ENCODE measurements at places on chromosomes 2 and 18.

- no peak for DNase-seq
These were observed 14.0 kb downstream of the PXDN start for GRCh38 chr2:1730015-1730927.

DNA sequence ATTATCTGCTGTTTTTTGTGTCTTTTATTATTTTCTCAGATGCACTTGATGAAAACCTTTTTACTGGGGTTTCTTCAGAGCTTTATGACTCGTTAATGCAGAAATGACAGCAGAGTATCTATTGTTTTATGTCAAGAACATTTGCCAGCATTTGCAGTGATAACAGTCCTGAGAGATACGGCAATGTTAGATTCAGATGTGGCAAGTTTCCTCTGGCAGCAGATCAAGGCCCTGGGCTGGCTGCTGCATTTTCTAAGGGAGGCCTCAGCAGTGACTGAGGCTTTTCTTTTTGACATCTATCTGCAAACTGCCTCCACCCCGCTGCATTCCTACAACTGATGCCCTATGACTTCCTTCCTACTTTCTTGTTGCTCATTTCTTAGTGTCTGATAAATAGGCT, 40.2 kb downstream of the EFEMP1 start:
- DNase-seq, result no peak

GRCh38 chr18:54130177-54130576, 94.3 kb downstream of the MBD2 start:
- no peak for DNase-seq

- DNase-seq, result no peak
These were observed 11.6 kb upstream of the NCK2 start for GRCh38 chr2:105732955-105733607.

DNA sequence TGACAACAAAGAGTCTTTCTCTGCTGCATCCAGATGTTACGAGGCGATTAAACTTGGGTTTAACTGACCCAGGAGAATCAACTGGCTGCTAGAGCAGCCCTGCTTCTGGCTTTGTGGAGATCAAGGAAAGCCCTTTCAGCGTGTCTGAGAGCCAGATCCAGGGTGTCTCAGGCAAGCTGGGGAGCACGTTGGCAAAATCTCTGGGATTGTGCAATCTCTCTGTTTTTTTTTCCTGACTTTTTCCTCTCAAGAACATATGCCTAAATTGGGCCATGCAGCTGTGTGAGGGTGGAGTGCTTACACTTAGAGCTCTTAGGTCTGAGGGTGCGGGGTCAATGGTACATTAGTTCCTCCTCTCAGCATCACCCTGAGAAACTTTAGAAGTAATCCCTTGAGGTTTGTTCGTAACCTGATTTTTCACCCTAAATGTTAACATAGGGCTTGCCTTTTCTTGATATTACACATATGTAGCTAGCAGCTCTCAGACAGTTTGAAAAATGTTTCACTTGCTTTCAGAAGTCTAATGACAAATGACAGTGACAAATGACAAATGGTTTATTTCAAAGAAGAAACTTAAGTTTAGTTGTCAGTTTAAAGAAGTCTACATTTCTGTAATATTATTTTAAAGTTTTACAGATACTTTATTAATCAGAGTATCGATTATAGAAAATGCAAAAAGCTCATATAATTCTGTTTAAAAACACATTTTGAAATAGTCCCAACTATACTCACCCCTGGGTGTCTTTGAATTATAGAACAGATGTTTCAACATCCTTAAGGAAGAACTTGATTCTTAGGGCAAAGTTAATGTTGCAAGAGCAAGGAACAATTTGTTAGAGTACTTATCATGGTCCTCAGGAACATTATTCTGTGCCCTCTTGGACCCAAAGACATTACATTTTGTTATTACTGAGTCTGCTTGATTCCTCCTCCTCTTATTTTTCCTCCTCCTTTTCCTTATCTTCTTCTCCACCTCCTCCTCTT, 38.4 kb upstream of the ZSWIM2 start:
- DNase-seq, result no peak

DNA sequence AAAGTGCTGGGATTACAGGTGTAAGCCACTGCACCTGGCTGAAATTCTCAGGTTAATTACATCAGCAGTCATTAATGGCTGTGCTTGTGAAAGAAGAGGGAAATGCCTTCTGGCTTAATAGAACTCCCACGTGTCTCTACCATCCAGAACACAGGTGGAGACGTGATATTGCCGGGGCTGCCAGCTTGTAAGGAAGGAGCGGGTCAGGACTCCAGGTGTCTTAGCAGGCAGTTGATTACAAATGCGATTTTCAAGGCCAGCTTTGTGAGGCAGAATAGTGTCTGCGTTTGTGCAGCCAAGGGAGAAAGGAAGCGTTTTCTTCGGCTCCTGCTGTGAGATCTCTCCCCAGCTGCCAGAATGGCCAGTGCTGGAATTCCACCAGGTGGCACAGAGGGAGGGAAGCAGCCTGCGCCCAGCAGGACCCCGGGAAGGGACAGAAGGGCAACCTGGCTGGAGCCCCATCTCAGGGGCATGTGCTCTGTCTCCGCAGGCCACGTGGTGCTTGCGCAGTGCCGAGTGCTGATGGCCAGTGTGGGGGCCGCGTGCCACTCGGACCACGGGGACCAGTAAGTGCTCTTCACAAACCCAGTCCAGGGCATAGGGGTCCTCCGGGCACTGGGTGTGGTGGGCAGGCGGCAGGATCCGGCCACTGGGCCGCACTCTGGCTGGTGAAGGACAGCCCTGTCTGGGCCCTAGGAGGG, 3.7 kb upstream of the ESPNL start:
- no peak for DNase-seq

- no peak for DNase-seq
These were observed 42.1 kb upstream of the DNMT3A start for GRCh38 chr2:25383806-25384205.

DNA sequence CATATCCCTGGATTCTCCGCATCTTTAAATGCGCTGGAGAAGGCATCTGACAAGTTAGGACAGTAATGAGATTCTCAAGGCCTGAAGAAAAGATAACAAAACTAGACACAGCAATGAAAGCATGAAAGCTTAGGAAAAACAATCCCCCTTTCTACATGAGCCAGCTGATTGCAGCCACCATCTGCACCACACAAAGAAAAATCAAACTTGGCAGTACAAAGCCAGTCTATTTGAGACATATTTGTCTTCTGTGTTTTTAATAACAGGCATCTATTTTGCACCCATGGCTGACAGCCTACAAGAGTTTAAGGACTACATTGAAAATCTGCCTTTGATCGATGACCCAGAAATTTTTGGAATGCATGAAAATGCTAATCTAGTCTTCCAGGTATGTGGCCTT, 83.6 kb downstream of the TRABD2A start:
- DNase-seq, result no peak

DNA sequence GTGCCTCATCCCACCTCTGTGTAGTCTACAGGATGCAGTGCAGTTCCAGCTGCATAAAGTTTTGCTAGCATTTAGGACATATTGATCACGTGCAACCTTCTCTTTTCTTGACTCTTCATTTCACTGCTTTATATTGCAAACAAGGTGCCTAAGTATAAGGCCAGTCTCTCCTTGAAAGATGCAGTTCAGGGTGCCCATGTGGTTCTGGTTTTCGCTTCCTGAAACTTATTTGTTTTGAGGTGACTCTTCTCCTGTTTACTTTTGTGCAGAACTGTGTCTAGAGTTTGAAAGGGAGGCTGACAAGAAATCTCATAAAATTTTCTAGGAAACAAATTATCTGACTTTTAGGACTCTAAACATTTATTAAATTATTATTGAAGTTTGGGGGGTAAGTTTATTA, 189.9 kb downstream of the UBE2E3 start:
- no peak for DNase-seq

DNA sequence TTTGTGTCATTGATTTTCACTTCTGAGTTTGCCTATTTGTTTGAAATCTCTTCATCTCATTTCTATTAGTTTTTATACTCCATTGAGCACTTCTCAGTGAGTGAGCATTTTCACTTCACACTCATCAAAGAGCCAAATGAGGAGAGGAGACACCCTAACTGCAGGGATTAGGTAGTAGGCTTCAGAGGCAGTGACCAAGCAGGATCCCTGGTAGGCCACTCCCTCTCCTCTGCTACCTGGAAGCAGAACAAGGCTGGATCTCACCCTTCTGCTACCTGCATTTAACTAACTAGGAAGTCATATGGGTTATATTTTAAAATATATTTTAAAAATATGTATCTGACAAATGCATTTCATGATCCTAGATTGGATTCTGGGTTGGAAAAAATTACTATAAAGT, 52.7 kb downstream of the SEMA4F start:
- no peak for DNase-seq

- DNase-seq, result no peak
These were observed 79.6 kb downstream of the MBP start for GRCh38 chr18:77052983-77053309.

DNA sequence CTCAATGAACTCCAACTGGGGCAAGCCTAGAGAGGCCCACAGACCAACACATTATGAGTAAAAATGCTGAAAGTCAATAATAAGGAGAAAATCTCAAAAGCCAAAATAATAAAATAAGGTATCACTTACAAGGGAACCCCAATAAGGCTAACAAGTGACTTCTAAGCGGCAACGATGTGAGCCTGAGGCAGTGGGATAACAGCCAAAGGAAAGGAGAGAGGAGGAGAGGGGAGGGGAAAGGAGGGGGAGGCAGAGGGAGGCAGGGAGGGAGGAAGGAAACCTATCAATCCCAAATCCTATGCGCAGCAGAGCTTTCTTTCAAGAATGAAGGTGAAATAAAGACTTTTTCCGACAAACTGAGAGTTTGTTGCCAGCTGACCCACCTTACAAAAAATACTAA, 6.0 kb upstream of the NFATC1 start:
- DNase-seq, result no peak

DNA sequence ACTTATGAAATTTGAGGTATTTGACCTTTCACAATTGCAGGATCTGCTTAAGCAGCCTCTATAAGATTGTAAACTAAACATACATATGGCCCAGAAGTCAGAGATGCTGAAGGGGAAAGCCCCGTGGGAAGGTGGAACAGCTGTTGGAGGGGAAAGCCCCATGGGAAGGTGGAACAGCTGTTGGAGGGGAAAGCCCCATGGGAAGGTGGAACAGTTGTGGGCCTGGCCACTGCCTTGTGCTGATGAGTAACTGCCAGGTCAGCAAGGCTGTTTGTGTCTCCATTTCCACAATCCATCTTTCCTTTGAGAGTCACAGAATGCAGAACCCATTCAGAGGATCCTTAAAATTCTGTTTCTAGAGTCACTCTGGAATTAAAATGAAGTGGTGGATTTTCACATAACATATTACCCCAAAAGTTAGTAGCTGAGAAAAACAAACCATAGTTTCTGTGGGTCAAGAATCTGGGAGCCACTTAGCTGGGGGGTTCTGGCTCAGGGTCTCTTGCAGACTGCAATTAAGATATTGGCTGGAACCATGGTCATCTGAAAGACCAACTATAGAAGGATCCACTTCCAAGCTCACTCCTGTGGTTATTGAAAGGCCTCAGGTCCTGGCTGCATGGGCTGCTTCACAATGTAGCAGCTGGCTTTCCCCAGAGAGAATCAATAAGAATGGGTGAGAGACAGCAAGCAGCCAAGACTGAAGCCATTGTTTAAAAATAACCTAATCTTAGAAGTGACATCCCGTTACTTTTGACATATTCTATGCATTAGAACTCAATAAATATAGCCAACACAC, 86.6 kb upstream of the CAVIN2 start:
- DNase-seq, result no peak

GRCh38 chr18:8685141-8685913, 20.0 kb upstream of the MTCL1 start:
- no peak for DNase-seq

- DNase-seq, result no peak
These were observed 308.9 kb upstream of the ATP5MC3 start for GRCh38 chr2:175490360-175490791.

DNA sequence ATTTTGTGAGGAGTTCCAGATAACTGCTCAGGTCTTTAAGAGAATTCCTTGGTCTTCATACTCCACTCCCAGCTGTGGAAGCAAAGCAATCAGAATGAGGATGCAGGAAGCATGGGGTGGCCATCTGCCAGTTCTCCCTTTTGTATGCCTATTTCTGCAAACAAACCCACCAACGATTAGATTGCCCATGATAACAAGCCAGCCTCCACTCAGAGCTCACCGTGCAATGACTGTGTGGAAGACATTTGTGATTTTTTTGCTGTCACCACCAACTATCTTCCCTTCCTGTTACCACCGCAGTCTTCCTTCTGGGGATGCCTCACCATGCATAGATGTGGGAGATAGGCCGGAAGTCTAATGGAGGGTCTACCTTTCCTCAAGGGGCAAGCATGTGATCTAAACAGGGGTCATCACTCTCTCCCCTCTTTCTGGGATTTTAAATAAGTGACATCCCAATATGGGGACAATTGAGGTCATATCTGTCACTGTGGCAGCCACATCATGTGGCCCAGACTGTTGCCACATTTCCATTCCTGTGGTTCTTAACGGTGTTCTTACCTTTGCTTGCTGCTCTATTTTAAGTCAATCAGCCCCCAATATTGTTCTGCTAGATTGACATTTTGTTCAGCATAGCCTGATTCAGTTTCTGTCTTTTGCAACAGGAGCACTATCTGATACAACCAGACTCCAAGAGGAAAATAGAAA, 4.4 kb downstream of the AFF3 start:
- no peak for DNase-seq

GRCh38 chr18:75422341-75422910, 5.1 kb downstream of the SMIM21 start:
- DNase-seq, result no peak

- DNase-seq, result no peak
These were observed 55.5 kb downstream of the PRELID3A start for GRCh38 chr18:12463191-12463590.

- no peak for DNase-seq
These were observed 108.7 kb downstream of the TRIM43 start for GRCh38 chr2:95700519-95700918.

GRCh38 chr2:156311976-156312375, 20.5 kb downstream of the NR4A2 start:
- no peak for DNase-seq

- no peak for DNase-seq
These were observed 1.4 kb upstream of the ACVR2A start for GRCh38 chr2:147843391-147843863.

DNA sequence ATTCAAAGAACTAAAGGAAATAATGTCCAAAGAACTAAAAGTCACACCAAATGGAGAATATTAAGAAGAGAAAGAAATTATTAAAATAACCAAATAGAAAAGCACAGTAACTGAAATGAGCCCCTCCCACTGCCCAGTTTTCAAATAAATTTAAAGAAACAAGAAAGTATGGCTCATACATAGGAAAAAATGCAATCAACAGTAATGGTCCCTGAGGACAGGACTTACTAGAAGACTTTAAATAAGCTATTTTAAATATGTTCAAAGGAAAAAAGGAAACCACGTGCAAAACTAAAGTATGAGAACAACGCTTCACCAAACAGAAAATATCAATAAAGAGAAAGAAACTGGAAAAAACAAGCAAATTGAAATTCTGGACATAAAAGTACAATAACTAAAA, 58.9 kb downstream of the TMEM131 start:
- no peak for DNase-seq
